Smooth muscle cell of the pulmonary artery (primary cell): ENCODE measurements at places on chromosomes 7 and 10. TPM values are rescaled to one million over a fixed set of nuclear protein-coding genes. Genes with fewer than 3 reads are reported as not detected.

Gene MYO1G
- total RNA-seq = 0.07 TPM in 2 replicates

Gene ADCY1
- 0.03 and 0.26 TPM in 2 replicates for total RNA-seq

Gene COL28A1
- 0.07 and 0.17 TPM in 2 replicates for total RNA-seq

Gene EN2
- total RNA-seq = not detected in 2 replicates
